ENCODE measurements at places on chromosomes 16 and 17. TPM values are rescaled to one million over a fixed set of nuclear protein-coding genes. Genes with fewer than 3 reads are reported as not detected.
A peak's percentile ranks its signal among the peaks of the same experiment; 100 is the strongest.

Gene HNF1B
- 28.8 TPM for total RNA-seq

Gene MMP2
- 67.8 TPM for total RNA-seq

Gene RDM1
- total RNA-seq, result 5.3 TPM

Gene TM4SF5
- total RNA-seq, result not detected

Gene CA4
- total RNA-seq, result 1.5 TPM

Gene PRSS8
- total RNA-seq, result 79.3 TPM

Gene SYT17
- 11.2 TPM for total RNA-seq

Gene OR3A2
- not detected for total RNA-seq

Gene KCNH6
- total RNA-seq, result 0.80 TPM

- no peaks in the 10 kb centered on the region for H3K27me3 ChIP-seq
- H3K27ac ChIP-seq, result no peak overlapping the region
- DNase-seq, result peak; percentile 85
- H3K4me1 ChIP-seq, result peaks cover 17% of the 10 kb centered on the region
- H3K4me3 ChIP-seq, result no peak overlapping the region
- H3K36me3 ChIP-seq, result no peaks in the 10 kb centered on the region
Measured at GRCh38 chr17:8341456-8341855, 1.8 kb downstream of the ODF4 start.

DNA sequence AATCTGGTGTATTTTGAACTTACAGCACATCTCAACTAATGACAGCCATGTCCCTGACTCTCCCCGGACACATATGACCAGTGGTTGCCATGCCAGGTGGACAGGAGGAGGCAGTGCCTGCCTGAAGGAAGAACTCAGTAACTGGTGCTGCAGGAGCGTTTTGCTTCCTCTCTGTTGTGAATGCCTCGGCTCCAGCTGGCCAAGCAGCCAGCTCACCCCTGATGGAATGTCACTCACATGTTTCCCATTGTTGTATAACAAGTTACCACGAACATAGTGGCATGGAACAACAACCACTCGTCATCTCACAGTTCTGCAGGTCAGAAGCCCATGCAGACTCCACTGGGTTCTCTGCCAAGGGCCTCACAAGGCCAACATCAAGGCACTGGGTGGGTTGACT is 20.1 kb upstream of the IRF8 start:
- peaks cover 21% of the 10 kb centered on the region for H3K27me3 ChIP-seq
- no peaks in the 10 kb centered on the region for H3K4me1 ChIP-seq
- no peaks in the 10 kb centered on the region for H3K36me3 ChIP-seq
- no peak overlapping the region for H3K27ac ChIP-seq
- DNase-seq, result no peak
- no peak overlapping the region for H3K4me3 ChIP-seq

GRCh38 chr17:38326996-38327792 is 16.6 kb downstream of the GPR179 start:
- H3K27ac ChIP-seq, result no peak overlapping the region
- DNase-seq, result peak; percentile 50
- peaks cover 11% of the 10 kb centered on the region for H3K4me1 ChIP-seq
- H3K36me3 ChIP-seq, result peaks cover 15% of the 10 kb centered on the region
- no peaks in the 10 kb centered on the region for H3K27me3 ChIP-seq

DNA sequence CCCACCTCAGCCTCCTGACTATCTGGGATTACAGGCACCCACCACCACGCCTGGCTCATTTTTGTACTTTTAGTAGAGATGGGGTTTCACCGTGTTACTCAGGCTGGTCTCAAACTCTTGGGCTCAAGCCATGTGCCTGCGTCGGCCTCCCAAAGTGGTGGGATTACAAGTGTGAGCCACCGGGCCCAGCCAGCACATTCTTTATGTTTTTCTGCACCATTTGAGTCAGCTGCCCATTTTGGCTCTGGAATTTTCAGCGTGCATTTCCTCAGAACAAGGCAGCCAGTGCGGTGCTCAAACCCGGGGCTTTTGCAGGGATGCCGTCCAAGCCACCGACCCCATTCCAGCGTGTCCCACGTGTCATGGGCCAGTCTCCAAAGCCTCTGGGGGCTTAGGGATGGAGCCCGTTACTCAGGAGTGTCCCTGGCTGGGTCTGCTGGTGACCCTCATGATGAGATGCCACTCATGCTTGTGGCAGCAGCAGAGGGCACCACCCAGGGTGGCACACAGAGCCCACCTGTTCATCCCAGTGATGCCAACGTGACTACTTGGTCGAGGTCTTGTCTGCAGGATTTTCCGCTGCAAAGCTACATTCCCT is 3.7 kb upstream of the RAB40C start:
- no peak overlapping the region for H3K4me3 ChIP-seq
- no peak for DNase-seq
- H3K27me3 ChIP-seq, result peaks cover 18% of the 10 kb centered on the region

- peak overlapping the region; percentile 36 for H3K27ac ChIP-seq
- H3K4me1 ChIP-seq, result no peaks in the 10 kb centered on the region
- no peaks in the 10 kb centered on the region for H3K27me3 ChIP-seq
- H3K4me3 ChIP-seq, result no peak overlapping the region
Measured at GRCh38 chr17:9272501-9273200, 251.3 kb downstream of the NTN1 start.

DNA sequence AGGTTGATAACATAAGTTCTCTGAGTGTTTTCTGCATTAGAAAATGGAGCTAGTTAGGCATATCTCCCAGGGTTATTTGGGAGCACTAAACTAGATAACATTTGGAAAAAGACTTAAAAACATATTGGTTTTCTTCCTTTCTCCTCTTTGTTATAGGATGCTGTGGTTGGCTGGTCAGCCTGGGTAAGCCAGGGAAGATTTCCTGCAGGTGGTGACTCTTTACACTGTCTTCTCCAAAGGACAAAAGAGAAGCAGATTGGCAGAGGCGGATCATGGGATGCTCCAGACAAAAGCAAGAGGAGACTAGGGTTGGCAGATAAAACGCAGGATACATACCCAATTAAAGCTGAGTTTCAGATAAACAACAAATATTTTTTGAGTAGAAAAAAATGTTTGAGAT is 6.2 kb upstream of the CRYBA1 start:
- H3K27ac ChIP-seq, result peak overlapping the region; percentile 98
- H3K36me3 ChIP-seq, result no peaks in the 10 kb centered on the region
- H3K4me1 ChIP-seq, result peaks cover 4% of the 10 kb centered on the region

- H3K4me3 ChIP-seq, result peak overlapping the region; percentile 61
- no peak overlapping the region for H3K27ac ChIP-seq
- H3K4me1 ChIP-seq, result peaks cover 4% of the 10 kb centered on the region
- no peaks in the 10 kb centered on the region for H3K36me3 ChIP-seq
Measured at GRCh38 chr17:36482611-36483504, 3.6 kb upstream of the ZNHIT3 start.

DNA sequence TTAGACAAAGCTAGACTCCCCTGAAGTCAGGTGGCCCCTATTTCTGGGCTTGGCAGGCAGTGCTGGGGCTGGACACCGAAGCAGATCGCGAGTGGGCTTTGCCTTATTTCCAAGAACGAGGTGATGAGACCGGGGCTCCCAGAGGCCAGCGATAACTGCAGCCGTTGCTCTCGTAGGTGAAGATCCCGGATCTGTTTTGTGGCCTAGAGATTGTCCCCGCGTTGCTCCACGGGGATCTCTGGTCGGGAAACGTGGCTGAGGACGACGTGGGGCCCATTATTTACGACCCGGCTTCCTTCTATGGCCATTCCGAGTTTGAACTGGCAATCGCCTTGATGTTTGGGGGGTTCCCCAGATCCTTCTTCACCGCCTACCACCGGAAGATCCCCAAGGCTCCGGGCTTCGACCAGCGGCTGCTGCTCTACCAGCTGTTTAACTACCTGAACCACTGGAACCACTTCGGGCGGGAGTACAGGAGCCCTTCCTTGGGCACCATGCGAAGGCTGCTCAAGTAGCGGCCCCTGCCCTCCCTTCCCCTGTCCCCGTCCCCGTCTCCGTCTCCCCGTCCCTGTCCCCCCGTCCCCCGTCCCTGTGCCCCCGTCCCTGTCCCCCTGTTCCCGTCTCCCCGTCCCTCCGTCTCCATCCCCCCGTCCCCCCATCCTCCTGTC is 1.5 kb upstream of the TBCD start:
- H3K4me1 ChIP-seq, result no peaks in the 10 kb centered on the region
- no peak overlapping the region for H3K27ac ChIP-seq
- peak; percentile 81 for DNase-seq

- H3K4me3 ChIP-seq, result no peak overlapping the region
- no peaks in the 10 kb centered on the region for H3K4me1 ChIP-seq
- no peaks in the 10 kb centered on the region for H3K27me3 ChIP-seq
- no peak for DNase-seq
Measured at GRCh38 chr16:2206780-2207433, 1.7 kb downstream of the MLST8 start.

DNA sequence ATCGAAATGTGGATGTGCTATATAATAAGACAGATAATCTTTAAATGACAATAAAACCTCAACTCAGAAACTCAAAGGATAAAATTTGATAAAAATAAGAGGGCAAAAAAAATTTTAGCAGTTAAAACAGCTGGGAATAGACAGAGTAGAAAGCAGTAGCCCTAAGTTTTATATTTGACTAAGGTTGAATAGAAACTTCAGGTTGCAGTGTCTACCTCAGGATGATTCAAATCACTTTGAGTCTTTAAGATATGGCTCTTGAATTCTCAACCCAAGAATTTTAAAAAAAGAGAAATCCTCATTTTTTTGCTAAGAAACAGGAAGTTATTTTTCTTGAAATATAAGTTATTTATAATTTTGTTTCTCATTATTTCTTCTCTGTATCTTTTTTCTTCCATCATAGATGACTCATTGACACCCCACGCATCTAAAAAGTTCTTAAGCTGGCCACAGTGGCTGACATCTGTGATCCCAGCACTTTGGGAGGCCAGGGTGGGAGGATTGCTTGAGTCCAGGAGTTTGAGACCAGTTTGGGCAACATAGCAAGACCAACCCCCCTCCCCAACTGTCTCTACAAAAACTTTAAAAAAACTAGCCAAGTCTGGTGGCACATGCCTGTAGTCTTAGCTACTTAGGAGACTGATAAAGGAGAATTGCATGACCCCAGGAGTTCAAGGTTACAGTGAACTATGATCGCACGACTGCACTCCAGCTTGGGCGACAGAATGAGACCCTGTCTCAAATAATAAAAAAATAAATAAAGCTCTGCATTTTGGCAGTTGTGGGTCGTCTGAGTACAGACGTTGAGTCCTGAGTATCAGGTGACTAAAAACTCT is 23.9 kb downstream of the NFAT5 start:
- H3K36me3 ChIP-seq, result peaks cover 20% of the 10 kb centered on the region
- H3K27me3 ChIP-seq, result no peaks in the 10 kb centered on the region
- DNase-seq, result no peak
- no peak overlapping the region for H3K4me3 ChIP-seq

DNA sequence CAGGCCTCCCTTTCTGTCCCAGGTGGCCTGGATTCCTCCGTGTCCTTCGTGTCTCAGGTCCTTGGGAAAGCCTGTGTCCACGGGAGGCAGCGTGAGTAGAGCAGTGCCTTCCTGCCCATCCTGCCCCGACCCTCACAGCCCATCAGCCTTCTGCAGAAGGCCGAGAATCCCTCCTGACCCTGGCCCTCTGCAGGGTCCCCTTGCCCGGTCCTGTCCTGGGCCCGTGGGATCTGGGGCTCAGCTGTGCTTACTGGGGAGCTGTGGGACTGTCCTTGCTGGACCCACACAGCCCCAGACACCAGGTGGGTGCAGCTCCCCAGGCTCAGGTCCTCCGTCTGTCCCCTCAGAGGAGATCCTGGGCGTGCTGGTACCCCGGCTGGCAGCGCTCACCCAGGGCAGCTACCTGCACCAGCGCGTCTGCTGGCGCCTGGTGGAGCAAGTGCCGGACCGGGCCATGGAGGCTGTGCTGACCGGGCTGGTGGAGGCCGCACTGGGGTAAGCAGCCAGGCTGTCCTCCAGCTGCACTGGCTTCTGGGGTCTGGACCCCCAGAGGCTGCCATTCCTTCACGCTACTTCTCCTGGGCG is 3.9 kb downstream of the TELO2 start:
- no peak overlapping the region for H3K27ac ChIP-seq
- H3K27me3 ChIP-seq, result no peaks in the 10 kb centered on the region
- H3K4me1 ChIP-seq, result peaks cover 9% of the 10 kb centered on the region
- H3K36me3 ChIP-seq, result peaks cover 34% of the 10 kb centered on the region

- H3K4me1 ChIP-seq, result peaks cover 13% of the 10 kb centered on the region
- peak overlapping the region; percentile 36 for H3K27ac ChIP-seq
- no peak for DNase-seq
Measured at GRCh38 chr17:2172077-2172851, 117.4 kb downstream of the HIC1 start.

DNA sequence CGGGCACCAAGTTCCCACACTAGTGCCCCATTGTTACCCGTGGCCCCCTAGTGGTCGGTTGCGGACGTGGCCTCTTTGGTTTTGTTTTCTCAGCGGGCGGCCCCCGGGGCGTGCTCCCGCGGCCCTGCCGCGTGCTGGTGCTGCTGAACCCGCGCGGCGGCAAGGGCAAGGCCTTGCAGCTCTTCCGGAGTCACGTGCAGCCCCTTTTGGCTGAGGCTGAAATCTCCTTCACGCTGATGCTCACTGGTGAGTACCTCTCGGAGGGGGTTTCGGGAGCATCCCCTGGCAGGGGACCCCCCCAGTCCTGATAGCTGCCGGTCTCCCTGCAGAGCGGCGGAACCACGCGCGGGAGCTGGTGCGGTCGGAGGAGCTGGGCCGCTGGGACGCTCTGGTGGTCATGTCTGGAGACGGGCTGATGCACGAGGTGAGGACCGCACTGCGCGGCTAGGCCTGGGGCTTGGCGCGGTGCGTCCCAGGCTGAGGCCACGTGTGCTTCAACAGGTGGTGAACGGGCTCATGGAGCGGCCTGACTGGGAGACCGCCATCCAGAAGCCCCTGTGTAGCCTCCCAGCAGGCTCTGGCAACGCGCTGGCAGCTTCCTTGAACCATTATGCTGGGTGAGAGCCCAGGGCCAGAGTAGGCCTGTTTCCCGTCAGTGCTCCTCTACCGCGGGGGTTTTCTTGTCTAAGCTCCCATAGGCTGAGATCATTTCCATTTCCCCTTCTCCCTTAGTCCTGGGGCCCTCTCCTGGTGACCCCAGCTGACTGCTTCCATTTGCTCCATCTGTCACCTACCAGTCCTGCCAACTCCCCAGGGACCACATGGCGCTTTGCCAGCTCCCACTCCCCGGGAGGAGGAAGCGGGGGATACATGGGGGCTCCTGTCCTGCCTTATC is 1.7 kb downstream of the SPHK1 start:
- H3K36me3 ChIP-seq, result no peaks in the 10 kb centered on the region
- no peaks in the 10 kb centered on the region for H3K4me1 ChIP-seq
- H3K4me3 ChIP-seq, result no peak overlapping the region
- no peak overlapping the region for H3K27ac ChIP-seq
- DNase-seq, result peak; percentile 98

- no peaks in the 10 kb centered on the region for H3K27me3 ChIP-seq
- no peaks in the 10 kb centered on the region for H3K36me3 ChIP-seq
- DNase-seq, result no peak
- H3K4me3 ChIP-seq, result no peak overlapping the region
Measured at GRCh38 chr16:8714174-8714573, 39.8 kb downstream of the ABAT start.

GRCh38 chr16:73177729-73178295 is 129.9 kb upstream of the ZFHX3 start:
- H3K36me3 ChIP-seq, result no peaks in the 10 kb centered on the region
- no peak for DNase-seq
